ENCODE measurements at places on chromosomes 3 and 15.
A peak's percentile ranks its signal among the peaks of the same experiment; 100 is the strongest.

GRCh38 chr15:45670091-45670490 is 35.3 kb downstream of the SQOR start:
- DNase-seq: no peak

DNA sequence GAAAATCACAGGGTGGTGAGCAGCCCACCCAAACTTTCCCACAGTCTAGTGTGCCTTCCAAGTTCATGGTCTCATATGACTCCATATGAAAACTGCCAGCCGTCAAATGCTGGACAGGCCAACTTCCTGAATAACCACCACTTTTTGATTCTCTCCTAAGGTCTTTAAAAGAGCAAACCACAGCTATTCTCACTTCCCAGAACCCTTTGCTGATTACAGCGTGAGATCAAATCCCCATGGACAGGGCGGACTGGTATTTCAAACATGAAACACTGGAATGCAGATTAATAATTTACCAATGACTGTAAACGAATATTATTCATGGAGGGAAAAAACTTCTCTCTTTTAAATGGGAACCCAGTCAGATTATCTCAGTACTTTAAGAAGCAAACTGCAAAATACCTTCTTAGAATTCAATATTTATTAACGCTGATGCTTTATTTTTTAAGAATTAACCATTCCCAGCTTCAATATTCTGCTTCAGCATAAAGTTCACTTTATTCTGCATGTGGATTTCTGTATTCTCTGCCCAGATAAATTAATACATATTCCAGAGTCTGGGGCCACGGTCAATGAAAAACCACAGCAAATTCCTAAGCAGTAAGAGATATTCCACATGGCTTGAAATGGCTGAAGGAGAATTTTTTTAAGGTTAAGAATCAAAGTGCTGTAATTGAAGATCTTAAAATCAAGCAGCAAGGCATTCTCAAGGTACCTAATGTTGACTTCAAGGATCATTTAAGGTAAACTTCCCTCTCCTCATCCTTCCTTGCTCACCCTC is 42.9 kb downstream of the MYO1E start:
- no peak for DNase-seq

DNA sequence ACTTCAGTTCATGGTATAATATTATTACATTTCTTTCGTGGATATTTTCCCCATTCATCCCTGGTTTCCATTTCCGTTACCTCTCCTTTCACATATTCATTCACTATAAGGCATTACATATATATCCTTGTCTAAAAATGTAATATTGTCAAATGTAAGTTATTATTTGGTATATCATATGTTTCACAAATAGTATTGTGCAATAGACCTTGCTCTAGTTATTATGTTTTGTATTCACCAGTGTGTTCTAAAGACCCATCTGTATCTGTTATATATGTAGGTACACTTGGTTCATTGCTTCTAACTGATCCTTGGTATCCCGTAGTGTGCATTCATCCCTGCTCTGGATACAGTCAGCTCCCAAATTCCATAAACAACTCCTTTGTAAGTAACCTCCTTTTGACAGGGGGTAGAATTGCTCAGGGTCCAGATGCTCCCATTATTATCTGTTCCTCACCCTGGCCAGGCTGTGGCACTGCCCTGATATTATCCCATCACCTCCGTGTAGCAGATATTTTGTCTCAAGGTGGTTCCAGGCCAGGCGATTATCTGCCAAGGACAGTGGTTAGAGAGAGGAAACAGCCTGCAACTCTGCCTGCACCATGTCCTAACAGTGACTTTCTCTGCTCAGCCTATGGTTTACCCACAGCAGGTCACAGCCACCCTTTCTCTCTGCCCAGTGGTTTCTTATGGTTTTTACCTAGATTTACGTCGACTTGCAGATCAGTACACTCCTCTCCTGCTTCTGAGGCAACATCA is 29.2 kb downstream of the PAQR9 start:
- DNase-seq: no peak

GRCh38 chr3:67325231-67325630 is 327.1 kb downstream of the KBTBD8 start:
- DNase-seq: no peak

DNA sequence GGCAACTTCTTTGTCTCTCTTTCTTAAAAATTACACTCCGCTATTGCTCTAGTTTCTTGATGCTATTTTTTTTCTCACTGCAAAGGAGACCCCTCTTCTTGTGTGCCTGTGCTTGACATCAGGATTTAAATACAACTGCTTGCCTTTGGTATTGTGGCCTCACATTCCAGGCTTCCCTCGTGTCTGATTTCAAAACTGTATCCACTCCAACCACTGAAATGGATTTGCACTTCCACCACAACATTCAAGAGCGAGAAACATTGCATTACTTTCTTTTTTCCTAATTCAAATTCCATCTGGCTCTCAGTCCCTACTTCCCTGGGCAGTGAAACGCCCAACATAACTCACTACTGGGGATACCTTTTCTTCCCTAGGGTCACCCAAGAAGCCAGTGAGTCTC is 50.4 kb upstream of the PXYLP1 start:
- no peak for DNase-seq

DNA sequence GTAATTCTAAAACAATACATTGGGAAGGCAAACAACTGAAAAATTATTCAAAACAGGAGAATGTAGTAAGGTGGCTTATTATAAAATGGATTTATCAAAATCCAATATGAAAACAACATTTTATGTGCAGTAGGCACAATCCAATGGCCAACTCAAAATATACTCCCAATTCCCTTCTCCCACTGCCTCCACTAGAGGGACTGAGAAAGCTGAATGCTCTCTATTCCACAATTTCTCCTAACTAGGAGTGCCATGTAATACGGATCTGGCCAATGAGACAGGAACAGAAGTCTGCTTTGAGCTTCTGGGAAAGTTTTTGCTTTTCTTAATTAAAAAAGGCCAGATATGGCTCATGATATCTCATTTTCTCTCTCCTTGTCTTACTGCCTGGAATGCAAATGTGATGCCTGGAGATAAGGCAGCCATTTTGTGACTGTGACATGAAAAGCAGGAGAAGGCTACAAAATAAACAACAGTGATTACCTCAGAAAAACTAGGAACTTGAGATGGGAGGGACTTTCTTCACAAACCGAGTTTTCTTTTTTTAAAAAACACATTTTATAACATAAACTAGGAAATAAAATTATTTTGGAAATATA is 18.8 kb upstream of the VGLL4 start:
- peak; percentile 17 for DNase-seq

GRCh38 chr15:78018946-78019644 is 58.4 kb downstream of the TBC1D2B start:
- no peak for DNase-seq

- DNase-seq: no peak
These were observed 73.8 kb downstream of the RPLP1 start for GRCh38 chr15:69526081-69527061.

- DNase-seq: no peak
These were observed 377.0 kb downstream of the OCA2 start for GRCh38 chr15:27722102-27722501.

DNA sequence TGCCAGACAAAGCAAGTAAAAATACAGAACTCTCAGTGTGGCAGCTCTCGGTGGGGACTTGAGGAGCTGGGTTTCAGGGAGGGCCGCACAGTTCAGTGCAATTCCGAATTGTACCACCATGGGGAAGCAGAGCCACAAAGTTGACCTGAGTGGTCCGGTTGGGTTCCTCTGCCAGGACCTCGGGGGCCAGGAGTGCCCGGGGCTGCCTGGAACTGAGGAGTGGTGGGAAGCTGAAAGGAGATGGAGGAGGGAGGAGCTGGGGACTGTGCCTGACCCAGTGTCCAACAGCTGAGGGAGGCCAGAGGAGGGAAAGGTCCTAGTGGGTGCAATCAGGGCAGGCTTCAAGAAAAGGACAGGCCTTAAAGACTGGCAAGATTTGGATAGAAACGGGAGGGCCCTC is 32.2 kb upstream of the TRH start:
- DNase-seq: peak; percentile 61

DNA sequence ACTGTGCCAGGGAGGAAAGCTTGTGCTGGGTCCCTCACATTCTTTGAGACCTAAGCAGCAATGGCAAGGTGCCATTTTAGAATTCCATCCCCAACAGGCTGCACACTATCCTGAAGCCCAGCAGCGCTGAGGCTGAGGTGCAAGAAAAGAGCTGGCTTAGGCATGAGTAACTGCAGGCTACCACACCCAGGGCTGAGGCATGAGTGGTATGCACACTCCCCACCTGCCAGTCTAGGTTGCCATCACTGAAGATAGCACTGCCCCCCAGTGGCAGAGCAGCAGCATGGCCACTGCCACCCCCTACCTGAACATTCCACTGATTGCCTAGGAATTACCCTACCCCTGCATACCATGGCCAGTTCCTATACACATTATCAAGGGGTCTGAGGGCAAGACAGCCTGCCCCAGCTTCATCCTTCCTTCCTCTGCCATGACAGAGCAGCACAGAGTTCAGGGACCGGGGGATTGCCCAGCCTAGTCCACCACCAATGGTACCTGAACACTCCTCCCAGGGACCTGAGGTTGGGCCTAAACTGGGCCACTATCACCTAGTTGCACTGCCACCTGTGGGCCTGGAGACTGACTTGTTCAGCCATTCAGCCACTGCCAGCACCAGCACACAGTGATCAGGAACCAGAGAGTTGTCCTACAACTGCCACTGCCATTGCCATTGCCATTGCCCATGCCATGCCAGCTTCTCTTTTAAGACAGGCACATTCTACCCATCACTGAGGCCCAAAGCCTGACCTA is 129.8 kb downstream of the SATB1 start:
- peak; percentile 91 for DNase-seq

- DNase-seq: no peak
These were observed 9.0 kb upstream of the SMAD6 start for GRCh38 chr15:66692808-66693596.

GRCh38 chr3:65824166-65824565 is 214.6 kb downstream of the MAGI1 start:
- no peak for DNase-seq

GRCh38 chr3:196323016-196323415 is 5.0 kb upstream of the DYNLT2B start:
- no peak for DNase-seq

DNA sequence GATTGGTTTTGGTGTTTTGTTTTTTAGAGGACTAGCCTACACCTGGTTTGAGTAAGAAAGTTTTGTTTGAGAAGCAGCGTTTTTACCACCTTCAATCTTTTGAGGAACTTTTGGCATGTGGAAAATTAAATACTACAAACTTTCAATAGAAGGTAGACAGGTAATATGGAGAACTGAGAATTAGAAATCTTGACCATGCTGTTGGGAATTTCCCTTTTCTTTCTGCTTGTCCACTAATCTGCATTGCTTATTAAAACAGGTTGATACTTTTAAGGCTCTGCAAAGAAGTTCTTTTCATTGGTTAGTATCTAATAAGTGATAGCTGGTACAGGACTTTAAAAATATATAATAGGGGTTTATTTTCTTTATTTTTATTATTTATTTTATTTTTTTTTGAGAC is 31.9 kb downstream of the UBE2E1 start:
- no peak for DNase-seq

DNA sequence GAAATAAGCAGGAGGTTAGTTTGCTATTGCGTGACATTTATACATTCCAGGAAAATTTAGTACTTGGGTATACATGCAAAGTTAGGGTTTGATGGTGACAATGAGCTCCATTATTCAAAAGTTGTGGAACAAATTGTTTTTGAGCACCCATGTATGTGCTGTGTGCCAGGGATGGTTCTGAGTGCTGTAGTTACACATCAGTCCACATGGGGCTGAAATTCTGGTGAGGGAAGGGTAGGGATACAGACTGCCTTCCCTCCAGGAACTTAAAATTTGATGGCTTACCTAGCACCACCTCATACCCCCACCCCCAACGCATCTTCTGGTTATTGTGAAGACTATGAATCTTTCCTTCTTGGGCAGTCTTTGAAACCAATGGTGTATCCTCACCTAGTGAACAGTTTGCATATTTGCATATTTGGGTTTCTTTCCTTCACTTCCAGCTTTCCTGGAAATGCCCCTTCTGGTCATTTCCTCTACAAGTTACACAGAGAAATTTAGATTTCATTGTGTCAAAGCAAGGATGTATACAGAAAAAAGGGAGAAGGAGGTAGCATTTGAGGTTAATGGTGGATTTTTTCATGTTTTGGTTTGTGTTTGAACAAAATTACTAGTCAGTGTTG is 222.0 kb upstream of the IL12A start:
- peak; percentile 77 for DNase-seq

GRCh38 chr3:170599091-170599490 is 13.2 kb upstream of the SLC7A14 start:
- no peak for DNase-seq

DNA sequence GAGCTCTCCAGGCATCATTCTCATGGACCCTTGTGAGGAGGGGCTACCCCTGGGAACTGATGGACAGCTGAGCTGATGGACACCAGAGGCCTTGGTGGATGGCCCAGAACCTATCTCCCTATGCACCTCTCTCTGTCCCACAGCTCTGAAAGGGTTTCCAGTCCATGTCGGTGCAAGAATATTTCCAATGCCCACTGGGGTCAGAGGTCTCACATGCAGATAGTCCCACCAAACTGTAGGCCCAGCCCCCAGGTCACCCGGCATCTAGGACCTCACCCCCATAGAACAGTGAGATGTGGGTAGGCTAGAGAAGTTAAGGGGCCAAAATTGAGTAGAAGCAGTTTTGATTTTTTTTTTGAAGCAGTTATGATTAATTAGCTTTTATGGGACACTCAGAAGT is 2.6 kb downstream of the ALPK3 start:
- no peak for DNase-seq

GRCh38 chr15:41772720-41773331 is 1.5 kb upstream of the MAPKBP1 start:
- DNase-seq: peak; percentile 75

DNA sequence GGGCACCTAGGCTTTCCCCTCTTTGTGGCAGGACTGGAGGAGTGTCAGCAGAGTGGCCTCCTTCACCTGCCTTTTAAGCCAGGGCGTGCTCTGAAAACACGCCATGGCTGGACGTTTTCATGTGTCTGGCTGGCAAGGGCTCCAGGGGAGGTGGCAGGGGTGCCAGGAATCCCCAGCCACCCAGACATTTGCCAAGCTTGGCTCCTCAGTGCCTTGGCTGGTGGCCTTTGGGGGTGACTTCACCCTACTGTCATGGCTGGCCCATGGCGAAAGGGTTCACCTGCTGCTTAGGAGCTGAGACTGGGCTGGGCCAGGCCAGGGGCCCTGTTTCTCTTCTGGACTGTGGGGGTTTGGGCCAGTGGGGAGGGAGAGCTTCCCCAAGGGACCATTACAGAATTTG is 17.6 kb downstream of the KLF13 start:
- DNase-seq: no peak

DNA sequence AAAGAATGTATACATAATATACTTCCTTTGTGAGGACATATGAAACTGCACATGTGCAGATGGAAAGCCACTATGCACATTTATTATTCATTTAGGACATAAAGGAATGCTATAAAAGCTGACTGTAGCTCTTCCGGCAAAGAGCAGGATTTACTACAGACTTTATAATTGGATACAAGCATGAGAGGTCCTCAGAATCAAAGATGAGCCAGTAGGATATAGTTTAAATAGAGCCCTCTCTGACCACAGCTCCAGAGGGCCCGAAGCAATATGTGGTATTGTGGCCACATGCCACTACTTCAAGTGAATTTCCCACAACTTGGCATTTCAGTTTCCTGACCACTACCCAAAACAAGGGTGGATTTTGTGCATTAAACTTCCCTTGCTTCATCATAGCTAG is 140.9 kb downstream of the ATP8B4 start:
- peak; percentile 69 for DNase-seq
